Pons (tissue), 1 donor: ENCODE measurements at places on chromosomes 7 and 10.

GRCh38 chr7:54704851-54705250 is 54.2 kb downstream of the SEC61G start:
- no peak for DNase-seq

GRCh38 chr10:113854761-113855588 is 514 bp downstream of the NHLRC2 start:
- DNase-seq: peak; percentile 39

GRCh38 chr7:75987805-75988567 is 6.4 kb downstream of the TMEM120A start:
- no peak for DNase-seq

- DNase-seq: peak; percentile 10
Observed at GRCh38 chr7:32658034-32658433, 162.7 kb downstream of the AVL9 start.

- DNase-seq: peak; percentile 82
Observed at GRCh38 chr10:127973791-127974311, 66.9 kb downstream of the PTPRE start.

- DNase-seq: no peak
Observed at GRCh38 chr10:103676058-103676785, 179.2 kb downstream of the SH3PXD2A start.

DNA sequence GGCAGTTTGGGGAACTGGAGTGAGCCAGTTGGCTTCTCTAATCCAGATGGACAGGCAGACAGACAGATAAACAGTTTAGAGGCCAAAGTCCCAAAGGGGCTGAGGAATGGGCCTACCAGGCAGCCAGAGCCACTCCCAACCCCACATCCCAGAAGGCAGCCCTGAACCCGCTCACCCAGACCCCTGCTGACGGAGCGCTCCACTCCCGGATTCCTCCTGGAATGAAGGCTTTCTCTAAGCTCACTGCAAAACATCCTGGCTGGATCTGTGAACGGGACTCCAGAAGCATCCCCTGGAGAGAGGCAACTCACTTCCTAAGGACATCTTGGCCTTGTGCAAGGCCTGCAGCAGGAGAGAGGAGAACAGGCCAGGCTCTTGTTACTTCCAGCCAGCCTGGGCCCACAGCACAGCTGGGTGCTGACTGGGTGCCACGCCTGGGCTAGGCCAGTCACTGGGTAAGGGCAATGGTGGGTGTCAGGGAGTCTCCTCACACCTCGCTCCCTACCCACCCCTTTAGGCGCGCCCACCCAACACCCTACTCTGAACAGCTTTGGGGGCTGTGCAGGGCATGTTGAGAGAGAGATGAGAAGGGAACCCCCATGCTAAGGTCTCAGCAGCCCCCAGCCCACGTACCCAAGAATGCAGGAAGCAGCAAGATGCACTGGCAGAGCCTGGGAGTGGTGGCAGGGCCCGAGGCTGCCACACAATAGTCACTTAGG is 168.6 kb upstream of the ZMIZ1 start:
- DNase-seq: no peak

DNA sequence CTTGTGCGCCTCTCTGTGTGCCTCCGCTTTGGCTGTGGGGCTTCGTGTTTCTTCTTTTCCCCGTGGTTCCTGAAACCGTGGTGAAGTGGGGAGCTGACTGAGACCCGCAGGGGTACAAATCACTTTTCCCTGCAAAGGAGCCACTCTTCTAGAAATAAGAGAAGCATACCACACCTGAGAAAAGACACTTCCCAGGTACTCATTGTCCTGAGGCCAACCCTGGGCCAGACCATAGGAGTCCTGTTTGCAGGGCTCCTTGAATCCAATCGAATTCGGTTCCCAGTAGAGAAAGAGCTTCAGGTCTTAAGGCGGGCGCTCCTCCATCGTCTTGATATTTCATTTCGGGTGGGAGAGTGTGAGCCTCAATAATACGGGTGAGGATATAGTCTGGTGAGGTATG is 32.4 kb upstream of the ZNF273 start:
- DNase-seq: no peak

DNA sequence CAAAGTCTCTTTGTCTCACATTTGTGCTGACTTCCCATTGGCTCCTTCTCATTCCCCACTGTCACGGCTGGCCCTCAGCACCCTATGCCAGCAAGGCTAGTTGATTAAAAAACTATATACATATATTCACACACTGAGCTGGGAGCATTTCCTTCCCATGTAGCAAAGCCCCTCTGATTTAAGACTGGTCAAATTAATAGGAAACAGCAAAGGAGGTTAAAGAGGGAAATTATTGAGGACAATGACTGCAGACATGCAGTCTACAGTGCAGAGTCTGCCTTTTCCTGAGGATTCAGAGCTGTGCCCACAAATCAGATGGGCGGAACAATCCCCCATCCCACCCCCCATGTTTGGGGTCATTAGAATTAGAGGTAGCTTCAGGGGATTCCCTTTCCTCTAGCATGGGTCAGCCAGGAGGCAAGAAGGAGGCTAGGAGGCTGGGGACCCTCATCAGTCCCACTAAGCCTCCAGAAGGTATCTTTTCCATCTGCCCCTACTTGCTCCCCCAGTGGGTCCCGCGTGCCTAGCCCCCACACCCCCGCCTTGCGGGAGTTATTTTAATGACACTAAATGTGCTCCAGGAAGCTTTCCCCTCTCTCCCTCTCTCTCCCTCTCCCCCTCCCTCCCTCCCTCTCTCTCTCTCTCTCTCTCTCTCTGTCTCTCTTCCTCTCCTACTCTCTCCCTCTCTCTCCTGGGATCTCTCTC is 9.8 kb upstream of the DLX6 start:
- DNase-seq: no peak

DNA sequence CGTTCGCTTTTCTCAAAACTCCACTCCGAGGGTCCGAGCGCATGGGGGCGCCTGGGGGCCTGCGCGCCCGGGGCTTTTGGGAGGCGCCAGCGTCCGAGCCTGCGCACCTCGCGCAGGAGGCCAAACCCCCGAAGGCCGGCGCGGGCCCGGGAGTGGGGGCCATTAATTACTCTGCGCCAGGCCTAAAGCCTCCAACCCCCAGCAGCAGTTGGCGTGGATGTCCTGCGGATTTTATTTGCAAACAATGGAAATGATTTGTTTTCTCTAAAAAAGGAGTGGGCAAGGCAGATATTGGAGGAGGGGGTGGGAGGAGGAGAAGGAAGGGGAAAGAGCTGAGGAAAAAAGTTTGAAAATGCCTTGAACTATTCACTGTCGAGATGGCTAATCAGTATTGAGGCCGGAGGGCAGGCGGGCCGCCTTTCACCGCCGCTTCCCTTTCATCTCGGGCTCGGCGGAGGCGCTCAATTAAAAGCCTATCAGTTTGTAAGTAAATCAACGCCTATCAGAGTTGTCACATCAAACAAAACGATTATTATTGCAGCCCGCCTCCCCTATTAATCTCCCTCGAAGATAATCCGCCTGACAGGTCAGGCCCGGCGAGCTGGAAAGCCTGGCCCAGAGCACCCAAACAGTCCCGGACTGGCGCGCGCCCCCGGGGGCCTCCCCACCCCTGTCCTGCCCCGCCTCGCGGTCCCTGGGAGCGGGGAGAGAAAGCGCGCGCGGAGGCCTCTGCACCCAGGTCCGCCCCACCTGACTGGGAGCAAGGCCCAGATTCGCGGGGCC is 3.4 kb upstream of the ZNF503 start:
- no peak for DNase-seq

- DNase-seq: no peak
Observed at GRCh38 chr10:7498111-7498510, 87.3 kb upstream of the SFMBT2 start.

DNA sequence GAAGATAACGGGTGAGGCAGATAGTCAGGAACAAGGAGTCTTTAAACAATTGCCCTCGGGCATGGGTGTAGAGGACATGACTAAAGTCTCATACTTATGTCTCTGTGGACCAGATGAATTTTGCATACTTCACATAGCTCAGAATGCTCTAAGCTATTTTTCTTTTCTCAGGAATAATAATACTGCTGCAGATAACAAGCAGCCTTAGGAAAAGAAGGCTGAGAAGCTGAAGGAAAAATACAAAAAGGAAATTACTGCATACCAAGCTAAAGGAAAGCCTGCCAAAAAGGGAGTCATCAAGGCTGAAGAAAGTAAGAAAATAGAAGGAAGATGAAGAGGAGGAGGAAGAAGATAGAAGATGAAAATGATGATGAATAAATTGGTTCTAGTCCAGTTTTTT is 13.4 kb upstream of the ERCC6 start:
- DNase-seq: no peak

DNA sequence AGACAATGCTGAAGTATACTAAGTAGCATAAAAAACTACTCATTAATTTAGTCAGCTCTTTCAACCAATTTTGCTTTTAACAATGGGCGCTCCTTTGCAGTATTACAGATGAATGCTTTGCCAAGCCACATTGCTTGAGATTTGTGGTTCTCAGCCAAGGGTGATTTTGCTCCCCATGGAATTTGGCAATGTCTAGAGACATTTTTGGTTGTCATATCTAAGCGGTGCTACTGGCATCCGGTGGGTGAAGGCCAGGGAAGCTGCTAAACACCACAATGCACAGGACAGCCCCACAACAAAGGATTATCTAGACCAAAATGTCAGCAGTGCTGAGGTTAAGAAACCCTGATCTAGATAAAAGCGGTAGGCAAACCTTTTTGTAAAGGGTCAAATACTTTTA is 112.0 kb downstream of the UBE2H start:
- no peak for DNase-seq

DNA sequence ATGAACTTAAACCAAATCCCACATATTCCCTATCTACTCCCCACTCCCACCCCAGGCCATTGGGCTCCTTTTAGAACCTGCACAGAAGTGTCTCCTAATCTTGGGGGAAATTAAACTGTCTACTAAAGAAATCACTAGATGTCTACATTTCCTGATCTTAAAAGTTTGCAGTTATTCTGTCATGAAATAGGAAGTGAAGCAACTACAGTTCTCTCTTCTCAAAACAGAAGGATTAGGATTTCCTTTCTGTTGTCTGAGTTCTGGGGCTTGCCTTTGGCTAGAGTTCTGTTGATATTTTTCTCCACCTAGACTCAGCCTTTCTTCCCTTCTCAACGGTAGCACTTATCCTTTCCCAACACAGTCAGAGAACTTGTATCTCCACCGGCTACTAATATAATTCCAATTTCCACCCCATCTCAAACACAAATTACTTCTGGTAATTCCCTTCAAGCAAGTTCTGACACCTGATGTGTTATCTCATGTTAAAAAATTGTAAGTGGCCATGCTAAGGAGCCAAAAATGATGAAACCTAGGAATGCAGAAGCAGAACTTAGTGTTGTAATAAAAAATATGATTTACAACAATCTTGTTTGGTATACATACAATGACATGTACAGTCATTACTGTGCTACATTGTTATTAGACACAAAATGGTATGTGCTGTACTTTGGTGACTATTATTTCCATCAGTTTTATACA is 12.1 kb downstream of the OR9A4 start:
- peak; percentile 29 for DNase-seq

GRCh38 chr10:110664483-110665420 is 20.6 kb downstream of the RBM20 start:
- no peak for DNase-seq

- no peak for DNase-seq
Observed at GRCh38 chr10:3077509-3077908, 10.2 kb downstream of the PFKP start.

DNA sequence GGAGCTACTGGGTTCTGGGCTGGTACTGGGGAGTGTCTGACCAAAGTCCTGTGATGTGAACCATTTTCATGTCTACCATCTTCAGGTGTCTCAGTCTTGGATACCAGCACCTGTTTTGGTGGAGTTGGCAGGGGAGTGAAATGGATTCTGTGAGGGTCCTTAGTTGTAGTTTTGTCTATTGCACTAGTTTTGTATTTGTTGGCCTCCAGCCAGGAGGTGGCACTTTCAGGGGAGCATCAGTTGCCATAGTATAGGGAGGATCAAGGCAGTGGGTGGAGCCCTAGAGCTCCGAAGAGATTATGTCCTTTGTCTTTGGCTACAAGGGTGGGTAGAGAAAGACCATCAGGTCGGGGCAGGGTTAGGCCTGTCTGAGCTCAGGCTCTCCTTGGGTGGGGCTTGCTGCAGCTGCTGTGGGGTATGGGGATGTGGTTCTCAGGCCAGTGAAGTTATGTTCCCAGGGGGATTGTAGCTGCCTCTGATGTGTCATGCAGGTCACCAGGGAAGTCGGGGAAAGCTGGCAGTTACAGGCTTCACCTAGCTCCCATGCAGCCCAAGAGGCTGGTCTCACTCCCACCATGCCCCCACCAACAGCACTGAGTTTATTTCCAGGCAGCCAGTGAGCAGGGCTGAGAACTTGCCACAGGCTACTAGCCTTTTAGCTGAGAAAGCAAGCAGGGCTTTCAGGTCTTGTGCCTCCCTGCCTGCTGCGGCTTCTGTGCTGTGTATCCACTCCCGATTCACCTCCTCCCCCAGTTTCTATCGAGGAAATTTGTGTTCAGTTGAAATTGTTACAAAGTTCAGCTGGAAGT is 153.1 kb downstream of the ZNF365 start:
- DNase-seq: no peak

DNA sequence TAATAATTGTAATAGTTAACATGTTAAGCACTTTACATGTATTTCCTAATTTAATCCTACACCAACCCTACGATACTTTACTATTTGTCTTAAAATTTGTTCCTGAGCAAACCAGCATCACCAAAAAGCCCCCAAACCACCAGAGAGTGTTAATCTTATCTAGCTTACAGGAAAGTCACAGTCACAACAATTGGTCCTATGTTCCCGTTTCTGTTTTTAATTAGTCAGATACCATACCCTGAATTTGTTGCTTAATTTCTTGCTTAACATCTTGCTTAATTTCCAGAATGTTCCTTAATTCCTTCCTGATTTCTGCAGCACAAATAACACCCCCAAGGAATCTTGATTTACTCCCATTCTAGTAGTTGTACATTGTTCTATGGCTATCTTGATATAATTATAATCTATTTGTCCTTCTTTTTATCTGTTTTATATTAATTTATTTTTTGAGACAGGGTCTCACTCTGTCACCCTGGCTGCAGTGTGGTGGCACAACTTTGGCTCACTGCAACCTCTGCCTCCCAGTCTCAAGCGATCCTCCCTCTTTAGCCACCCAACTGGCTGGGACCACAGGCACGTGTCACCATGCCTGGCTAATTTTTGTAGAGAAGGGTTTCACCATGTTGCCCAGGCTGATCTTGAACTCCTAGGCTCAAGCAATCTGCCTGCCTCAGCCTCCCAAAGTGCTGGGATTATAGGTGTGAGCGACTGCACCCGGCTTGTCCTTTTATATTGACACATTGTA is 6.6 kb upstream of the PDSS1 start:
- DNase-seq: no peak

GRCh38 chr10:11339013-11339412 is 272.4 kb downstream of the USP6NL start:
- no peak for DNase-seq

DNA sequence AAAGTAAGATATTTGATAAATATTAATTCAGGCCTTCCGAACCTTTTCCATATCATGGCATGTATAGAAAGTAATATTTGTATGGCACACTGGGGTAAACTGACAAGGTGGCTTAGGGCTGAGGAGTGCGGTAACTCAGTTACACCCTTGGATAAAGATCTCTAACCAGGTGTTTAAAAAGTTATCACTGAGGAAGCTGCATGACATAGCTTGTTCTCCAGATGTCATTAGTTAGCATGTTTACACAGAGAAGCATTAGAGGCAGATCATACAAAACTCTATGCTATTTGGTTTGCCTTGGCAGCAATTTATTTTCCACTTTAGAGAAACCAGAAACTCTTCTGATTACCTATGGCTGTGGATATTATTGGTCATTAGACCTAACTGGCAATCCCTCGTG is 118.2 kb downstream of the ST7 start:
- no peak for DNase-seq
